ENCODE measurements at places on chromosomes 7 and 10. TPM values are rescaled to one million over a fixed set of nuclear protein-coding genes. Genes with fewer than 3 reads are reported as not detected.

Gene TBXAS1
- total RNA-seq: 11.5 TPM

Gene TEX36
- not detected for total RNA-seq

Gene MACC1
- not detected for total RNA-seq

Gene CDNF
- total RNA-seq: 0.86 TPM

Gene C7orf33
- total RNA-seq: not detected

Gene IL6
- total RNA-seq: 9.5 TPM

Measured in myometrial cell (primary cell).